ENCODE measurements at places on chromosomes 11 and 22.

DNA sequence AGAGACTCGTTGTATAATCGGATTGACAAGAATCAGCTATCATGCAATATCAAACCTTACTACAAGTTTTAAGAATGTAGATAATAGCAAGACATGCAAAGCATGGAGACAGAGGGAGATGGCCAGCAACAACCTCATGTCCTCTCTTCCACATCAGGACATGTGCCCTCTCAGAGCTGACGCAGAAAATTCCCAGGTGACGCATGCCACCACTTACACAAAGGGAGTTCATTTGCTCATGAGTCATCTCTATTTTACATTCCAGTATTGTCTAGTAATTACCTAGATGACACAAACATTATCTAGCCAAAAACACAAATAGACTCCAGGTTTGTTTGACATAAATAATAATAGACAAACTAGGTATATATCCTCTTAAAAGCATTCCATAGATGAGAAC, 38.1 kb upstream of the OPCML start:
- DNase-seq: no peak

DNA sequence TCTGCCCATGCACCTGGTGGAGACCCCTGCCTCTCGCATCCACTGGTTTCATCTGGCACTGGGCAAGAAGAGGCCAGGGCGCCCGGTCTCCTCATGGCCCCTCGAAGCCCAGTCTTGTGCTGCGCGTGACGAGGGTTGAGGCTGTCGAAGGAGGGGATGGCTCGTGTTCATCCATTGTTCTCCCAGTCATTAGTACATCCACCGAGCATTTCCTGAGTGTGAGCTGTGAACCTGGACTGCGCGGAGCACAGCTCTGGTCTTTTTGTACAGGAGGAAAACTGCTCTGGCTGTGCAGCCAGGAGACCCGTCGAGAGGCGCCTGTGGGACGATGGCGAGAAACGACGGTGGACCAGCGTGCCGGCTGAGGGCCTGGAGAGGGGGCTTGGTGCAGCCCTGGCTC, 6.8 kb downstream of the CACNA1I start:
- no peak for DNase-seq

DNA sequence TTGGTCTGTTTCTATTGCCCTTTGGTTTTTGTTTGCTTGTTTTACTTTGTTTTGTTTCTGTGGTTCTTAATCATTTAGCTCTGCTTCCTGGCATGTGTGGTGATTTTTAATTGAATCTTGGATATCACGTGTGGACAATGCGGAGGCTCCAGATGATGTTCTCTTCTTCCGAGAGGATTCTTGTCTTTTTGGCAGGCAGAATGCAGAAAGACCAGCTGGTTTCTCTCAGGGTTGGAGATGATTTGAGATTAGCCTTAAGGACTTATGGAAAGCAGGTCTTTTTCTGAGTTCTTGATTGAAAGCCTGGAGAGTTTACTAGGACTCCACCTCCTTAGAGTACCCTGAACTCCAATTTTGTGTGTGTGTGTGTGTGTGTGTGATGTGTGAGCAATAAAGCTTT, 21.0 kb upstream of the ANO1 start:
- no peak for DNase-seq

GRCh38 chr11:2920343-2920742, 8.9 kb downstream of the PHLDA2 start:
- DNase-seq: no peak

DNA sequence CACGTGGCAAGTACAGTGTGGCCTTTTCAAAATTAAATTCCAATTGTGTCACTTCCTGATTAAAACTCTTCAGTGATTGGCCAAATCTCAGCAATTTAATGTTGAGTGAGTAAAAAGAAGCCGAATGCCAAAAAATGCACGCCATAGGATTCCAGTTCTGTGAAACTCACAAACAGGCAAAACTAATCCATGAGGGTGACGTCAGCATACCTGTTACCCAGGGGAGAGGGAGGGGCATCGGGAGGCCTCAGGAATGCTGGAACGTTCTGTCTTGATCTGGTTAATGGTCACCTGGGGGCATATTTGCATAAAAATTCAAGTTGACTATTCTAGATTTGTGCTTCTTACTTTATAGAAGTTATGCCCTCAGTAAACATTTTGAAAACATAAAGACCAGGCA, 39.9 kb upstream of the RAB1B start:
- no peak for DNase-seq

- no peak for DNase-seq
These were observed 147.1 kb upstream of the ARHGAP20 start for GRCh38 chr11:110859240-110859840.

DNA sequence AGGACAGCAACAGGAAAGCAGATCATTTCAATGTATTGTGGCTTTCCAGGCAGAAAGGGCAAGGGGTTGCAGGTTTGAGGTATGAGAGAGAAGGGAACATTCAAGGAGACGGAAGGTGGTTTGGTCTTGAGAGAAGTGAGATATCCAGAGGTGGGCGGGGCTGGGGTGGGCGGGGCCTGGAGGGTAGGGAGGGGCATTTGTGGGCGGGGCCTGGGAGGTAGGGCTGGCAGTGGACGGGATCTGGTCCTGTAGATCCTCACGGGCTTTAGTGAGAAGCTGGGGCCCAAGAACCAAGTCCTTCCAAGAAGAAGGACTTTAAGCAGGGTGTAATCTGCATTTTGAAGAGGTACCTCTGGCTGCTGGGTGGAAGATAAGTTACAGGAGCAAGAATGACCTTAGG, 199.2 kb downstream of the MN1 start:
- no peak for DNase-seq

GRCh38 chr22:41383085-41383484, 1.3 kb downstream of the TEF start:
- DNase-seq: peak; percentile 7

- no peak for DNase-seq
These were observed 5.7 kb upstream of the FBXO3 start for GRCh38 chr11:33779849-33780528.

GRCh38 chr11:100328626-100329340, 358.3 kb upstream of the ARHGAP42 start:
- no peak for DNase-seq

DNA sequence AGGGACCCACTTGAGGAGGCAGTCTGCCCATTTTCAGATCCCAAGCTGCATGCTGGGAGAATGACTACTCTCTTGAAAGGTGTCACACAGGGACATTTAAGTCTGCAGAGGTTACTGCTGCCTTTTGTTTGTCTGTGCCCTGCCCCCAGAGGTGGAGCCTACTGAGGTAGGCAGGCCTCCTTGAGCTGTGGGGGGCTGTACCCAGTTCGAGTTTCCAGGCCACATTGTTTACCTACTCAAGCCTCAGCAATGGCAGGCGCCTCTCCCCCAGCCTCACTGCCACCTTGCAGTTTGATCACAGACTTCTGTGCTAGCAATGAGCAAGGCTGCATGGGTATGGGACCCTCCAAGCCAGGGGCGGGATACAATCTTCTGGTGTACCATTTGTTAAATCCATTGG, 126.0 kb downstream of the OR4A5 start:
- no peak for DNase-seq

DNA sequence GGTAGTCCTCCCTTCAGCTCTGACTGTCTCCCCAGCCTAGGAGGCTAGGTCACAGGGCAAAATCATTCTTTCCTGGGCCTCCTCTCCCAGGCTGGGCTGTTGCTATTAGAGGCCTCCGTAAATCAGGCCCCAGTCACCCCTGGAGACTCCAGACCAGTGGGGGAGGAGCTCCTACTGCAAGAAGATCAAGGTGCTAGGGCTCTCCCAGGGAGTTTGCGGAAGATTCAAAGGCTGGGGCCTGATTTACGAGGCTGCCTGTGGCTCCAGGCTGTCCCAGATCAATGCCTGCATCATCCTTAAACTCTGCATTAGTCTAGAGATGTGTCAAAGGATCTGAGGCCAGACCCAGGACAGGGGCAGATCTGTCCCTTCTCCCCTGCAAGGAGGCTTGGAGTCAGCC, 346.2 kb downstream of the TENM4 start:
- no peak for DNase-seq

DNA sequence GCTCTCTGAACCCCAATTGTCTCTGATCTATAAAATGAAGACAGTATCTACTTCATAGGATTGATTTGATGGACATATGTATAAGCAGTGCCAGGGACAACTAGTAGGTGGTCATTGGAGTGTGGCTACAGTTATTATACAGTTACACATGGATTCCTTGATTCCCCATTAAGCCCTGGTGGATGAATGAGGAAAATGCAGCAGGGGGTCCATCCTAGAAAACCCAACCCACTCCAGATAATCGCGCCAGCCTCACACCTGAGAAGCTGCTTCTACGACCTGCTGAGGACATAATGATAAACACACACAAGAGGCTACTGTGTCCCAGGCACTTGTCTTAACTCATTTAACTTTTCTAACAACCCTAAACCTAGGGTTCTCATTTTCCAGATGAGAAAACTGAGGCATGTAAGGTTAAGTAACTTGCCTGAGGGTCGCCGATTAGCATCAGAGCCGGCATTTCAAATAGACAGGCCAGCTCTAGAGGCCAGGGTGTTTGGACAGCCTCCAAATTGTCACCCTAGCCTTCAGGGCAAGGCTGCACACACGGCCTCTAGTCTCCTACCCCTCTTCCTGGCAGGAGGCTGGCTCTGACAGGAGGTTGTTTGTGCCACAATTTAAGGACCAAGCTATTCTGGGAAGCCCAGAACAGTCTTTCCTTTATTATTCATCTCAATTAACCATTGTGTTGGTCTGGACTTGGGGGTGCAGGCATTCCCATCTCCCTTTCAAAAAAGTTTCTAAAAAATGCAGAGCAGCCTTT, 3.8 kb upstream of the C11orf91 start:
- no peak for DNase-seq

DNA sequence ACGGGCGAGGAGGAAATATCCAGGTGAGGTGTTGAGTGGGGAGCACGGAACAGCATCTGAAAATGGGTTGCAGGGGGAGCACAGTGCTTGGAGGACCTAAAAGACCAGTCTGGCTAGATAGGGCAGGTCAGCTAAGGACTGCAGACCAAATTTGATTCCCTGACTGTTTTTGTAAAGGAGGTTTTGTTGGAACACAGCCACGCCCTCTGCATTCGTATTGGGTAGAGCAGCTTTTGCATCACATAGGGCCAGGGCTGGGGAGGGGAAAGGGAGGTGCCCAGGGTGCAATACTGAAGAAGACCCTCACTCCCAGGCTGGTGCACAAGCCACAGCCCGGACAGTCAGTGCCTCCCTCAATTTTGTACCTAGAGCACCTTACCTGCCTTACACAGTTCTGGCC, 286.8 kb downstream of the KIRREL3 start:
- no peak for DNase-seq

- no peak for DNase-seq
These were observed 35.0 kb upstream of the SLC25A1 start for GRCh38 chr22:19213442-19214077.

DNA sequence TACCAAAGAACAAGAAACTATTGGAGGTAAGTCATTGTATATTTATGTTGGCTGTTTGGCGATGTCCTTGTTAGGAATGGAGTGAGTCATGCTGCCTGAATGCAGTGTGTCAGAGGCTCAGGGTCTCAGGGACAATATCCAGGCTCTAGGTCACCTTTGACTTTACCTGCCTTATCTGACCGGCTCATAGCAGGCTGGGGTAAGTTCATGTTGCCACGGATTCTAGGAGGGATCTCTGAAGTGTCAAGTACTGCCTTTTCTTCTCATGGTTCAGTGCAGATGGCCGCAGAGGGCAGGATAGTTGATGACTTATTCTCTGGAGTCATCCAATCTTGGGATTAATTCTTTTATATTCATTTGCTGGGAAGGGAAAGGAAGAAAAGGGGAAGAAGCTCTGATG, 53.2 kb downstream of the SPON1 start:
- no peak for DNase-seq

DNA sequence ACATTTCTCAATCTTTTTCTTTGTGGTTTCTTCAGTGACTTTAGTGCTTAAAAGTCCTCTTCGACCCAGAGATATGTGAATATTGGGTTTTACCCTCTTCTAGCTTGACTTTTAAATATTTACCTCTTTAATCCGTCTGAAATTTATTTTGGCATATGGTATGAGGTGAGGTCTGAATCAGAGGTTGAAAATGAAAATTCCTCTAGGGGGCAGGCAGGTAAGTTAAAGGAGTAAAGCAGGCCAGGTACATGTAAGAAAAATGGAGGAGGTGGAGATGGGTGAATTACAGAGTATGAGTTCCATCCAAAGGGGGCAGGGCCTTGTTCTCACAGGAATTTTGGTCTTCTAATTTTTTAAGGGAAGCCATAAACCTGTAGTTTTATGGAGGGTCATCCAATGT, 263.8 kb upstream of the NARS2 start:
- DNase-seq: peak; percentile 26

GRCh38 chr11:38543311-38543710, 1945.3 kb upstream of the RAG2 start:
- DNase-seq: no peak

GRCh38 chr11:61061081-61061826, 41.0 kb upstream of the CD5 start:
- no peak for DNase-seq

DNA sequence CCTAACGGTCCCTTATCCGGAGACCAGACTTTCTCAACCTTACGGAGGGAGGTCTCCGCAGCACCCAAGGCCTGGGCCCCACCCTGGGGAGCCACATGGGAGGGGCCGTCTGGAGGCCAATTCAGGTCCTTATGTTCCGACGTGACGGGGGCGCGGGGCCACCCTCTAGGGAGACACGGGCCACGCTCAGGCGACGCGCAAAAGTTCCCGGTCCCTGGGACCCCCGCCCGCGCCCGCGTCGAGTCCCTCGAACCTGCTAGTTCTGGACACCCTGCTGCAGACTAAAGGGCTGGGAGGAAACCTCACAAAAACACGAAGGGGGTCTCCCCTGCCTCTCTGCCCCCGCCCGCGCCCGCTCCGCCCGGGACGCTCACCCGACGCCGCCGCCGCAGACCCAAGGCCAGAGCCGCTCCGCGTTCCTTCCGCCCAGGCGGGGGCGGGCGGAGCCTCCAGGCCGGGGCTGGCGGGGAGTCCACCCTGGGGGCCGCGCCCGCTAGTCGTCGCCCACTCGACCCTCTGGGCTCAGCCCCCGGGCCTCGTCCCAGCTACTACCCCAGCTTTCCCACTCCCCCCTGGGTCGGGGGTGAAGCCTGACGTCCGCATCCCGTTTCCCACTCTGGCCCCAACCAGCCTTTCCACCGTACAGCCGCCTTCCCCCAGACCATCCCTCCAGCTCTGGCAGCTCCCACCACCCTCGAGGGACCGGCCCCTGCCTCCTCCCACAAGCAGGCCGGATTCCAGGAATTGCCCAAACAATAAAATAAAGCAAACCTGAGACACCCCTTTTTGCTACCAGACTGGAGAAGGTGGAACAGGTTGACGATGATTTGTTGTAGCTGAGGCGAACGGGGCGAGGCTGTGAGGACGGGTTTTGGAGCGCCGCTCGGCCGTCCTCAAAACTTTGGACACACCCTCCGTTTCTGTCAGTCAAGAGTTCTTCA, 2.7 kb downstream of the RNH1 start:
- DNase-seq: no peak

DNA sequence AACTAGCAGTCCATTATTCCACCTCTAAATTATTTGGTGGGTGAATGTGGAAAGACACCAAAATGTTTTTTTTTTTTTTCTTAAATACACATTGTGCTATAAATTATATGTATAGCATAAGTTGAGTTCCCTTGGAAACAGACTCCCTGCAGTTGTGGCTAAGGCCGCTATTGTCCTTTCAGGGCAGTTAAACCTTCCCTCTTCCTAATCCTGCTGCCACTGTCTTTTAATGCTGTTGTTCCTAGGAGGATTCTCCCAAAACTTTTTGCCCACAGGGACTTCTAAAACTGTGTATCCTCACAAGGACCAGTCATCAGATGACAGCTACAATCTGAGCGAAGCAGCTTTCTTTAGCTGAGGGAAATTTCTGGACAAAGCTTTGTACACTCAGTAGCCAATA, 478.9 kb upstream of the CHORDC1 start:
- no peak for DNase-seq

- no peak for DNase-seq
These were observed 13.6 kb upstream of the RFPL2 start for GRCh38 chr22:32218470-32218869.

- no peak for DNase-seq
These were observed 616 bp downstream of the GGT5 start for GRCh38 chr22:24244144-24244787.
